Stimulated activated naive B cell treated with anti-CD40 and anti-IgM and Interleukin-4, amounts not matched to agents 10 μg/mL and 1 μg/mL and 100 μg/mL, for 72 hours (primary cell): ENCODE measurements at places on chromosomes 12 and 14.

- DNase-seq, result no peak
These were observed 15.3 kb downstream of the TSFM start for GRCh38 chr12:57797933-57798332.

GRCh38 chr12:54390668-54391551 is 6.4 kb upstream of the ZNF385A start:
- peak; percentile 37 for DNase-seq

DNA sequence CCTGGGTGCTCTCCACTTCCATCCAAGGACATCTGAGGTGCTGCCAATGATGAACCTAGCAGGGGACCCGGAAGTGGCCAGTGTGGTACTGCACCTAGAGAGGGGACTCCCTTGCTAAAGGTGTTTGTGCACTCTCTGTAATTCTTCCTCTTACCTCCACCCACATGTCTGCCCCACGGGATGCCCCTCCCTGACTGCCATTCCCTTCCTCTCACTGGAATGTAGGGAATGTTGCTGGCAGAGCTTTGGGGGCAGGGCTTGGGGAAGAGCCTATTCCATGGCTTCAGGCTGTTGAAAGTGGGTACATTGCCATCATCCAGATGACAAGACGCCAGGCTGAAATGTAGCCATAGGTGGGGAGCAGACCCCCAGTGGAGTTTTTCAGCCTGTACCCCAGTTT is 153.2 kb downstream of the SMOC1 start:
- no peak for DNase-seq

- no peak for DNase-seq
These were observed 103.0 kb downstream of the CRADD start for GRCh38 chr12:93780101-93780641.

DNA sequence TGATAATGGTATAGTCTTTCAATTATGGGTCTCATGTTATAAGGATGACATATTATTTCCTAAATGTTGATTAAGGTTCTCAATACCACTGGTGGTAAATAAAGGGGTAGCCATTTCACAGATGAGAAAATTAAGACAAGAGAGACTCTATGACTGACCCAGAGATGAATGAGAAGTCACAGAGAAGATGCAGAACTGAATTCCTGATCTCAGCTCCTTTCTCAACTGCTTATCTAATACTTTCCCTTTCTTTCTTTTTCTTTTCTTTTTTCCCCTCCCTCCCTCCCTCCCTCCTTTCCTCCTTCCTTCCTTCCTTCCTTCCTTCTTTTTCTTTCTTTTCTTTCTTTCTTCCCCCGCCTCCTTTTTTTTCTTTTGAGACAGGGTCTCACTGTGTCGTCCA is 8.3 kb upstream of the PTGR2 start:
- no peak for DNase-seq

DNA sequence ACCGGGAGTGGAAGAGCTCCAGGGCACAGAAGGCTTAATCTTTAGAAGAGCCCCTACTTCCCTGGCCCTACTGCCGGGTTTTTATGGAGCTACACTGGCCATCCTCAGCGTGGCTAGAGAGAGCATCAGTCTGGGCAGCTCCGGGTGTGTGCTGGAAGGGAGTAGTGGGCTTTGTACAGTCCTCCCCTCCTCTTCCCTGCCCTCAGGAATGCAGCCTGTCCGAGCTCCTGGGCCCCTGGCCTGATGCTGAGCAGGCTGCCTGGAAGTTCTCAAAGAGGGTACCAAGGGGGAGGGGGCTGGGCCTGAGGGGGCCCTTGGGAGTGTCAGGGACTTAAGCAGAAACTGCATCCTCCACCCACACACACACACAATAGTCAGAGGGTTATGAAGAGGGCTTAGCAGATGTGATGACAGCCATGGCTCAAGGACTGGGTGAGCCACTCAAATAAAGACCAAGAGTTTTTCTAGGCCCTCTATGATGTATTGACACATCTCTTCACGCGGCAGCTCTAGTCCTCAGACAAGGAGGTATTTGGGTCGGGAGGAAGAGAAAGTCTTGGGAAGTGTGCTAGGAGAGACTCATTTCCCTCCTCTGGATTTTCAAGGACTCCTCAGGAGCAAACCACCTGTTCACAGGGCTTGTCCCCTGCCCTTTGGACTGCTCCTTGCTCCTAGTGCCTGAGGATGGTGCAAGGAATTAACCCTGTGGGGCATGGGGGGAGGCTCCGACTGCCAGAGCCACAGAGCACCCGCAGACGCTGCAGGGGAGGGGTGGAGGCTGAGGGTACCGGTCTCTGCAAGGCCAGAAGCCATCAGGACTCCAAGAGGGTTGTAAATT is 16.5 kb upstream of the FIGNL2 start:
- no peak for DNase-seq

GRCh38 chr14:101098641-101099040 is 195.1 kb upstream of the RTL1 start:
- DNase-seq, result no peak

- DNase-seq, result no peak
These were observed 240.7 kb downstream of the APAF1 start for GRCh38 chr12:98885778-98886177.

DNA sequence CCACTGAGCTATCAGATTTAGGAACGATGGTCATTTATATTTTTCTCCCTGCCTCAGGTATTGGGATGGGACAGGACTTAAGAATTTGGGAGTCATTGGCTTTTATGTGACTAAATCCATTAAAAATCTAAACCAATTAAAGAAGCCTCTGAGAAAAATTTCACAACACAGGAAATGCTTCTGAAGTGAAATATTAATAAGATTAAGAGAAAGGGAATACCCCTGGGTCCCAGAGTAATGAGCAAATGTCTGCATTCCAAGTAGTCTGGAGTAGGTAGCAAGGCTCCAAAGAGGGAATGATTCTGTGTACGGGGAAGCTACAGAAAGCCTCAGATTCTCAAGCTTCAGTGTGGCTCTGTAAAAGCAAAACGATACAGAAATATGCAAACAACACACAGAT is 707 bp upstream of the MED6 start:
- DNase-seq, result no peak
